ENCODE measurements at places on chromosomes 3 and 15.

GRCh38 chr3:98073486-98073885 lies 13.5 kb upstream of the OR5AC2 start:
- no peak for DNase-seq

DNA sequence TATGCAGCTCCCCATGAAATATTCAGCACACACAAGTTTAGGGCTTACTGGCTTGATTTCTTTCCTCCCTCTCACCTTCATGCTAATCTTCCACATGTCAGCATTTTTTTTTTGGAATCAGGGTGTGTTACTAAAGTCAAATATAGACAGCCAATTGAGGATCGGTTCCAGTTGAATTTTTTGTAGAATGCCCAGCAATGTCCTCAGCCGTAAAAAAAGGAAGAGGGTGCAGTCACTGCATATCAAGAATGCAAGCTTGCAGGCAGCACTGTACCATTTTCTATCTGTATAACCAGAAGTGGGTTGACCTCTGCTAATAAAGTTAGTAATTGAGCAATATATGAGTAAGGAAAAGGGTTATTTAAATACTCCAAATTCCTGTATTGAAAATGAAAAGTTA lies 51.4 kb upstream of the CHMP2B start:
- peak; percentile 44 for DNase-seq

DNA sequence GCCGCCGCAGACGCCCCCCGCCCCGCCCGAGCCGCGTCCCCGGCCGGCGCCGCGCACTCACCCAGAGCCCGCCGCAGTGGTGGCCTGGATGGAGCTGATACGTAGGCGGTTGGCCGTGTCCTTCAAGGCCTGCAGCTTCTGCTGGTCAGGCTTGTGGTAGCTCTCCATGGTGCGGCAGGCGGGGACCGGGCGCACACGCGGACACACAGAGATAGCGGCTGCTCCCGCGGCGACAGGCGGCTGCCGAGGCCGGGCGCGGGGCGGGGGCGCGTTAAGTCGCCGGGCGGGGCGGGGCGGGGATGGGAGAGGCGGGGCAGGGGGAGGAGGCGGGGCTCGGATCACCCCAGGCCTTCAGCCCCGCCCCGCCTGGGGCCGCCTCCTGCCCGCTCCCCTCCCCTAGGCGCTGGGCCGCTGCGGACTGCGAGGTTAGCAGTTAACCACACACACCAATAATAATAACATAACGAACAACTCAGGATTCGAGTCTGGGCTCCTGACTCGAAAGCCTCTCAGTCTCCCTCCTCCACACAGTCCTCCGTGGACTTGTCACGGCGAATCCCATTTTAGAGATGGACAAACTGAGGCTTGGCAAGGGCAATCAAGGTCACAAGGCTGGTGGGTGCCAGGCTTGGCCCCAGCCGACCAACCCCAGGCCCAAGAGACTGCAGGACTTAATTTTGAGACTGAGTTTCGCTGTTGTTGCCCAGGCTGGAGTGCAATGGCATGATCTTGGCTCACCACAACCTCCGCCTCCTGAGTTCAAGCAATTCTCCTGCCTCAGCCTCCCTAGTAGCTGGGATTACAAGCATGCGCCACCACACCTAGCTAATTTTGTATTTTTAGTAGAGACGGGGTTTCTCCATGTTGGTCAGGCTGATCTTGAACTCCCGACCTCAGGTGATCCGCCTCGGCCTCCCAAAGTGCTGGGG lies at the start of gene TKT:
Gene TKT (minus strand): TSS at position 248 of the 929 bp plus-strand sequence. CDS start 80 bp downstream, at position 168.
- peak; percentile 91 for DNase-seq

- peak; percentile 98 for DNase-seq
These were observed 17.5 kb downstream of the VGLL3 start for GRCh38 chr3:86973440-86973839.

DNA sequence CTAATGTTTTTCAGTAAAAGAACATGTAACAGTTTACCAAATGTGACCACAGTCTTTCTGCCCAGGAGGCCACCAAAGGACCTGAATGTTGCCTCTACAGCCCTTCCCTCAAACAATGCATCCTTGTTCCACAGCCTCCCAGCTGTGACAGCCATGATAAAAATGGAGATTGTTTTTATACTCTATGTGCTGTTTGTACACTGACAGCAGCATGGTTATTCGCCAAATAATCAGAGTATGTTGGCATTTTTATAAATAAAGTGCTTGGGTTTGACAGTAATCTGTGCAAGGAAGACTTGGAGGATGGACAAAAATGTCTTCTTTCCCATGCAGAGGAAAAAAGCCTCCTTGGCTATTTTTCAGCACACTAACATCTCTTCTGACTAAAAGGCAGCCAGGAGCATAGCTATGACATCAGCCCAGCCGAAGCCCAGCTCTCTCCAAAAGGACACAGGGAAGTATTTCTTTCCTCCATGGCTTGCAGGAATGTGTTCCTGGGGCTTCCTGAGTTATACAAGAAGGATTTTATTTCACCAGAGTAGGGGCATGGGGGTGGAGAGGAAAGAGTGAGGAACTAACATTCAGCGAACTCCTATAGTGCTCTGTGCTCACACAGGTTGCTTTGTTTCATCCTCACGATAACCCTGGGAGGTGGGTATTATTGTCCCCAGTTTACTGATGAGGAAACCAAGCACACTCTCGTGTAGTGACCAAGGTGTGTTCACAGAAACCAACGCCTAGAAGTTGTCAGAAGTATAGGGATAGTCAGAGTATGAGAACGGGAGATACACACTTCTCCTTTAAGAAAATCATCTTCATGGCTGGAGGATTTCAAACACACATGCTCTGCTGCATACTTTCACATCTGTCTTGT lies 339.7 kb downstream of the MECOM start:
- peak; percentile 27 for DNase-seq

GRCh38 chr3:64623125-64623524 lies 64.7 kb downstream of the ADAMTS9 start:
- DNase-seq: no peak

- no peak for DNase-seq
These were observed 61.5 kb upstream of the FILIP1L start for GRCh38 chr3:100175637-100176280.

DNA sequence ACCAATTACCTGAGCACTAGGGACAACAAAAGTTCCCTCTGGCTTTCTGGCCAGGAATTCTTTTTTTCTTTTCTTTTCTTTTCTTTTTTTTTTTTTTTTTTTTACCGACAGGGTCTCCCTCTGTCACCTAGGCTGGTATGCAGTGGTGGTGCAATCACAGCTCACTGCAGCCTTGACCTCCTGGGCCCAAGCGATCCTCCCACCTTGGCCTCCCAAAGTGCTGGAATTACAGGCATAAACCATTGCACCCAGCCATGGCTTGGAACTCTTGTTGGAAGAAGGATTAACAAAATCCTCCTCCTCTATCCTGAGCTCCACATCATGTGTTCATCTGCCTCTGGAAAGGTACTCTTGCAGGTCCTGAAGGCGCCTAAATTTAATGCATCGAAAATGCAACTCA lies 2.9 kb upstream of the LTF start:
- no peak for DNase-seq

- no peak for DNase-seq
These were observed 53.9 kb downstream of the ACAD9 start for GRCh38 chr3:128933213-128933921.

GRCh38 chr3:77835921-77836320 lies 796.0 kb downstream of the ROBO2 start:
- peak; percentile 57 for DNase-seq

- DNase-seq: no peak
These were observed 190.9 kb upstream of the CFAP20DC start for GRCh38 chr3:59240666-59241255.

DNA sequence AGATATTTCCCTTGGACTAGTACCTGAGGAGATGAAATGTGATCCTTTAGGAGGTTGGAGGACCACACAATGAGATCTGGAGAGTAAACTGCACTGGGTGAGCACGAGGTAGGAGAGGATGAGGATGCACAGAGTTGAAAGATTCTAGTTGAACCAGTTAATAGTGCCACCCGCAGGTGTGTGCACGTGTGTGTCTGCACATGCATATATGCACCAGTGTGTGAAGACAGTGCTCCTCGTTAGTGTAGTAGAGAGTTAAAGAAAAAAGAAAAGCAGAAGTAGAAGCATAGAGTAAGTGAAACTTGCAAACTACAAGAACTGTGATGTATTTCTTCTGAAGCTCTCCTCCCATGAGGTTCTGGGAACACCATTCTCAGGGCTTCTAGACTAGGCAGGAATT lies 8.4 kb downstream of the MED12L start:
- DNase-seq: no peak

- DNase-seq: no peak
These were observed 5.2 kb downstream of the GRM2 start for GRCh38 chr3:51712038-51712420.

DNA sequence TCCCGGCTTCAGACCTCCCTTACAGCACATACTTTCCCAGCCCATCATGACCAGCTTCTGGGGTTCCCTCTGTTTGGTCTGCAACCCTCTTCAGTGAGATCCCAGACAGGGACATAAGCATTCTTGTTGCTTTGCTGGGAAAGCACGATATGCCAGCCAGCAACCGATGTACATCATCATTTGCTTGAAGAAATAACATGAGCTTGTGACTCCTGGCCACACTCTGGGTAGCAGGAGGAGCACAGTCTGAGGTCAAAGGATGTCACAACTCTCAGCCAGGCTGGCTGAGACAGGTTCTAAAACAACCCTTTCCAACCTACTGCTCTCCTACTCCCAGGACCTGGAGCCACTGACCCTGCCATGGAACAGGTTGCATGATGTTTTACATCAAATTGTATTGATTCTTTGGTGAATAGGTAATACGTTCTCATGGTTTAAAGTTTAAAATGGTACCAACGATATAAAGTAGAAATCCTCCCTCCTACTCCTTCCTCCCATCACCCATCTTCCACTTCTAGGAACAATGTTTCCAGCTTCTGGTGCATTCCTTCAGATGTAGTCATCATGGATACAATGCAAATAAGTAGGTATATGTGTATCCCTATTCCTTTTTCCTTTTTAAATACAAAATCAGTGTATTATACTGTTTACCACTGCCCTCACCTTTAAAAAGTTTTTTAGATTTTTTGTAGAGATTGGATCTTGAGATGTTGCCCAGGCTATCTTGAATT lies 190.3 kb downstream of the OPA1 start:
- DNase-seq: peak; percentile 41

DNA sequence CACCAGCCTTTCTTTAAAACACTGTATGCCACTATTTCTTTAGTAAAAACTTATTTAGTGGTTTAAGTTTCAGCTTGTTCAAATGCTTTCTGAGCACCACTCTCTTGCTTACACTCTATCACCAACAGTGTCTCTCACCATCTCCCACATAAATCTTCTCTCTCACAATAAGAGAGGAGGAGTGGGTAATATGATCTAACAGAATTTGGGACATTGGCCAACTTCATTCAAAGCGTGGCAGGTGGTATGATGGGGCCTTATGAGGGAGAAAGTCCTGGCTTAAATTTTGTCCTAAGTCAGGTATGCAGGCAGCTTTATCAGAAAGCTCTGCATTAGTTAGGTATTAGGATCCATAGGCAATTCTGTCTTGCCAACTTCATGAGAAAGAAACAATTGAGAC lies 1132.5 kb downstream of the TUSC7 start:
- no peak for DNase-seq

GRCh38 chr3:15051531-15051930 lies 13.6 kb downstream of the MRPS25 start:
- peak; percentile 55 for DNase-seq

GRCh38 chr3:13140596-13140995 lies 67.4 kb upstream of the IQSEC1 start:
- no peak for DNase-seq

- peak; percentile 81 for DNase-seq
These were observed 6.5 kb downstream of the ARHGEF3 start for GRCh38 chr3:56795097-56795828.

- DNase-seq: peak; percentile 50
These were observed 255.0 kb downstream of the OCA2 start for GRCh38 chr15:27844018-27844666.

GRCh38 chr3:154842536-154842935 lies 237.6 kb upstream of the MME start:
- no peak for DNase-seq

GRCh38 chr15:79212589-79213157 lies 69.8 kb upstream of the ANKRD34C start:
- no peak for DNase-seq

- DNase-seq: no peak
These were observed 18.7 kb downstream of the BCL2A1 start for GRCh38 chr15:79952329-79952728.

GRCh38 chr3:134462331-134462941 lies 23.3 kb downstream of the ANAPC13 start:
- peak; percentile 75 for DNase-seq

DNA sequence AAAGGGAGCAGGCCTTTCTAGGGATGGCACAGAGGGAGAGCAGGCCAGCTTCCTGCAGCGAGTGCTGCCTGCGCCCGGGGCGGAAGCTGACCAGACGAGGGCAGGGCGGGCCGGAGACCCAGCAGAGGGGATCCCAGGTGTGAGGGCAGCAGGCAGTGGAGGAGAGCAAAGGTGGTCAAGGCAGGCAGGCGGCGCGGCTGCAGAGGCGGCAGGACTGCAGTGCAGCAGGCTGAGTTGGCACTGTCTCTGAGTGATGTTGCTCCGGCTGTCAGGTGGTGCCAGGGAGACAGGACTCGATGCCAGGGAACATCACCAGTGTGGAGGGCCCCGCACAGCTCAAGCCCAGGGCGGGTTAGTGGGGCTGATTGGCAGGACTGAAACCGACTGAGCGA lies 22.3 kb upstream of the PLXNA1 start:
- DNase-seq: no peak

DNA sequence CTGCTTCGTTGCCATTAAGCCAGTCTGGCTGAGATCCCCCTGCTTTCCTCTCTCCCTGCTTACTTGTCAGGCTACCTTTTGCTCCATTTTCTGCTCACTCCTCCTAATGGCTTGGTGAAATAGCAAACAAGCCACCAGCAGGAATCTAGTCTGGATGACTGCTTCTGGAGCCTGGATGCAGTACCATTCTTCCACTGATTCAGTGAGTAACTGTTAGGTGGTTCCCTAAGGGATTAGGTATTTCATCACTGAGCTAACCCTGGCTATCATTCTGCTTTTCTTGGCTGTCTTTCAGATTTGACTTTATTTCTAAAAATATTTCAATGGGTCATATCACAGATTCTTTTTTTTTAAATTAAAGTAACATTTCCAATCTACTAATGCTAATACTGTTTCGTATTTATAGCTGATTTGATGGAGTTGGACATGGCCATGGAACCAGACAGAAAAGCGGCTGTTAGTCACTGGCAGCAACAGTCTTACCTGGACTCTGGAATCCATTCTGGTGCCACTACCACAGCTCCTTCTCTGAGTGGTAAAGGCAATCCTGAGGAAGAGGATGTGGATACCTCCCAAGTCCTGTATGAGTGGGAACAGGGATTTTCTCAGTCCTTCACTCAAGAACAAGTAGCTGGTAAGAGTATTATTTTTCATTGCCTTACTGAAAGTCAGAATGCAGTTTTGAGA lies 25.0 kb downstream of the CTNNB1 start:
- DNase-seq: peak; percentile 91

GRCh38 chr15:87902772-87903426 lies 353.6 kb downstream of the NTRK3 start:
- DNase-seq: no peak
